ENCODE measurements at places on chromosomes 16 and 17.

DNA sequence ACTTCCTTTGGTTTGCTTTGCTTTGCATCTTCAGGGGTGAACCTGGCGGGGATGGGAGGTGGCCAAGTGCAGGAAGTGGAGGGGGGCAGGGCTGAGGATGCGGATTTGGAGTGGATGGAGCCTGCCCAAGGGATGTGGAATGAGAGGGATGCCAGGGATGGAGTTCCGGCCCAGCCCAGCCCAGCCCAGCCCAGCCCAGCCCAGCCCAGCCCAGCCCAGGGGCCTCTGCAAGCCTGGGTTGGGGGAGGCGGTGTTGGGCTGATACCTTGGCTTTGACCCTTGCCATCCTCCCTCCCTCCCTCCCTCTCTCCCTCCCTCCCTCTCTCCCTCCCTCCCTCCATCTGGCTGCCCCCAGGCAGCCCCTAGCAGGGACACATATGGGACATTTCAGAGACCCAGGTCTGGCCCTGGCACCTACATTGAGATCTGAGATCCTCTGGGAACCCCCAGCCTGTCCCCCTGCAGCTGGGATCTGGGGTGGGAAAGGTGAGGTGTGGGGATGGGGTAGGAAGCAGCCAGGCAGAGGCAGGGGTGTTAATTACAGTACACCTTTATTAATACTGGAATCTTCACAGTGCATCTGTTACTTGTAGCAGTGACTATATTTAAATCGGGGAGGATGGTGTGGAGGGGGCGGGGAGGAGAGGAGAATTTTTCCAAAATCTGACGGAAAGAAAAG is 14.5 kb downstream of the IL34 start:
- no peak for DNase-seq

- DNase-seq, result no peak
Measured at GRCh38 chr17:40443988-40444899, 994 bp downstream of the IGFBP4 start.

GRCh38 chr17:2068031-2068518 is 13.2 kb downstream of the HIC1 start:
- DNase-seq, result no peak

- DNase-seq, result peak; percentile 67
Measured at GRCh38 chr17:2336215-2336851, at the start of gene TSR1. TSS of gene TSR1 (minus strand) at chr17:2336457. CDS start at chr17:2336427, 30 bp downstream.

DNA sequence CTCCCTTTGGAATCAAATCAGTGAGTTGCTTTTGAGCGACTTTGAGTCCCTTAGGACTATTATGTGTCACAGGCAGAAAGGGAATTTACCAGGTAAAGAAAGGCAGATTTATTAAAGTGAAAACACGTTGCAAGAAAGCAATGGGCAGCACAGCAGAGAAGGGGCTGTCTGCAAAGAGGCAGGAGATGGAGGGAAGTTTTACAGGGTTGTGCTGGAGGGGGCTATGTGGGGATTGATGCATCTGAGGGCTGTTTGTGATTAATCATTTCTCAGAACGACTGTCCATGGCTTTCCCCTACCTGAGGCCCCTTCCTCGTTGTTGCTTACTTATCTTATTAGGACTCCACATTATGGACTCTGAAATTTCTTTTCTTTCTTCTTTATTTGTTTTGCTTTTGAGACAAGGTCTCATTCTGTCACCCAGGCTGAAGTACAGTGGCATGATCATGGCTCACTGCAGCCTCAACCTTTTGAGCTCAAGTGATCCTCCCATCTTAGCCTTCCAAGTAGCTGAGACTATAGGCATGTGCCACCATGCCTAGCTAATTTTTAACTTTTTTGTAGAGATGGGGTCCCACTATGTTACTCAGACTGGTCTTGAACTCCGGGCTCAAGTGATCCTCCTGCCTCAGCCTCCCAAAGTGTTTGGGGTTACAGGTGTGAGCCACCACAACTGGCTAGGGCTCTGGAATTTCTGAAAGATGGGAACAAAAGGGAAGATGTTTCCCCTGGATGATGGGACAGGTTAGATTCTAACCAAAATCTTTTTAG is 5.5 kb downstream of the WWP2 start:
- DNase-seq, result no peak

- DNase-seq, result no peak
Measured at GRCh38 chr17:32699247-32699646, 177.7 kb downstream of the MYO1D start.

DNA sequence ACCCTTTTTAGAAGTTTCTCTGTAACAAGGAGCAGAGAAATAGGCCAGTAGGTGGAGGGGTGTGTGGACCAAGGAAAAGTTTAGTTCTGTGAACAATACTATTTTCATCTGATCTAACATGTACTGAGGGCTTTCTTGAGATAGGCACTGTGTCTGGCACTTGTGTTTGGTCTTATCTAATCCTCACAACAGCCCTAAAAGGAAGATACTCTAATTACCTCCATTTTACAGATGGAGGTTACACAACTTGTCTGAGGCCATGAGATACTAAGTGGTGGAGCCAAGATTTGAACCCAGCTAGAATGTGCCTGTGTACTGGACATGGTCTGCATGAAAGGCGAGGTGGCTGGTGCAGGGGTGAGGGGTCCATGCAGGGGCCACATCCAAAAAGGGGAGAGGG is 4.5 kb downstream of the TNFSF12 start:
- no peak for DNase-seq

- no peak for DNase-seq
Measured at GRCh38 chr17:55829995-55830612, 79.3 kb downstream of the PCTP start.

All from stimulated activated CD8-positive, alpha-beta memory T cell treated with anti-CD3 and anti-CD28 coated beads, Interleukin-4, amount 100 ng/mL, for 1 hour (primary cell).